ENCODE measurements at places on chromosomes 4 and X.

- DNase-seq: no peak
These were observed 53.6 kb downstream of the APOO start for GRCh38 chrX:23854122-23854521.

- DNase-seq: no peak
These were observed 88.8 kb upstream of the AP1S2 start for GRCh38 chrX:15943391-15943790.

DNA sequence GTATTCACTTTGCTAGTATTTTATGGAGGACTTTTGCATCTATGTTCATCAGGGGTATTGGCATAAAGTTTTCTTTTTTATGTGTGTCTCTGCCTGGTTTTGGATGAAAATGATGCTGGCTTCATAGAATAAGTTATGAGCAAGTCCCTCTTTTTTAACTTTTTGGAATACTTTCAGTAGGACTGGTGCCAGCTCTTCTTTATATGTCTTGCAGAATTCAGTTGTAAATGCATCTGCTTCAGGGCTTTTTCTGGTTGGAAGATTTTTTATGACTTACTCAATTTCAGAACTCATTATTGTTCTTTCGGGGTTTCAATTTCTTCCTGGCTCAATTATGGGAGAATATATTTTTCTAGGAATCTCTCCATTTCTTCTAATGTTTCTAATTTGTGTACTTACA lies 9.1 kb upstream of the CSN2 start:
- no peak for DNase-seq

DNA sequence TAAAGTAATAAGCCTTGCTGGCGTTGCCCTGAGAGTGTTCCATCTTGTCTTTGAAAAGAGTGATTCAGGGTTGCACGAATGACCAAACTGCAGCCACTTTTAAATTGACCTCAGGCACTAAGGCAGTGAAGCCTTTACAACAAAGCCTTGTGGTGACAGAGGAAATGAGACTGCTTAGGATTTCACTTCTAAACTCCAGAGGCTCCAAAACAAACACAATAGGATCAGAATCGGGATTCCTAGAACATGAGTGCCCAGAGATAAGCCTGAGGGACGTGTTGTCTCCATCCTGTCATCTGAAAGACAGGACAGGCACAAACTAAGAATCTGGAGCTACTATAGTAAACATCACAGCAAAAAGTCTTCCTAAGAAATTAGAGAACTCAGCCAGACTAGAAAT lies 405.2 kb downstream of the PPARGC1A start:
- DNase-seq: no peak

DNA sequence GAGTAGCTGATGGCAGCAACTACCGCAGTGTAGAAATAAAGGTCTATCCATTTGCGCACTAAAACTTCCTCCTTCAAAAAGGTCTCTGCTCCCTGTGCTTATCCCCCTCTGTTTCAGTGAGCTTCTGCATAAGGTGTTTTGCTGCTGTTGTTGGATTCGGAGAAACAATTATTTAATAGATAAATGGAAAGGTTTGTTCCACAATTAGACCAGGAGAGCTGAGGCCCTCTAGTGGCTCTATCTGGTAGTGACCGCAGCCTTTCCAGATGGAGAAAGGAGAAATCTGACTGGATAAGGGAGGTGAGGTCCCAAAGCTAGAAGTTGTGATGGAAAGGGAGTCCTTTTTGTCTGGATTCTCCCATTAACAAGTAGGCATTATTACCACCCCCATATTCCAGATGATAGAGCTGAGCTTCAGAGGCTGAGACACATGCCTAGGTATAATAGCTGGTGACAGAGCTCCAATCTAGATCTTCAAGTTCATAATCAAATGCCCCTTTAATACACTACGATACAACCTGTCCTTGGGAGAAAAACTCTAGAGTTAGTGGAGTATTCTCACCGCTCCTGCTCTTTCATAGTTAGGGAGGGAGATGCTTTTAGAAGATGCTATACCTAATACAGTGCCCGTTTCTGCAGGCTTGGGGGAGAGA lies 5.1 kb upstream of the GABRQ start:
- peak; percentile 74 for DNase-seq

- DNase-seq: no peak
These were observed 20.4 kb downstream of the NELFA start for GRCh38 chr4:1988327-1988724.

Measured in NCI-H82 (cell line).